ENCODE measurements at places on chromosomes 4 and X. TPM values are rescaled to one million over a fixed set of nuclear protein-coding genes. Genes with fewer than 3 reads are reported as not detected.
A peak's percentile ranks its signal among the peaks of the same experiment; 100 is the strongest.

GRCh38 chr4:9894644-9895332 is 113.4 kb downstream of the DRD5 start:
- no peak for DNase-seq

DNA sequence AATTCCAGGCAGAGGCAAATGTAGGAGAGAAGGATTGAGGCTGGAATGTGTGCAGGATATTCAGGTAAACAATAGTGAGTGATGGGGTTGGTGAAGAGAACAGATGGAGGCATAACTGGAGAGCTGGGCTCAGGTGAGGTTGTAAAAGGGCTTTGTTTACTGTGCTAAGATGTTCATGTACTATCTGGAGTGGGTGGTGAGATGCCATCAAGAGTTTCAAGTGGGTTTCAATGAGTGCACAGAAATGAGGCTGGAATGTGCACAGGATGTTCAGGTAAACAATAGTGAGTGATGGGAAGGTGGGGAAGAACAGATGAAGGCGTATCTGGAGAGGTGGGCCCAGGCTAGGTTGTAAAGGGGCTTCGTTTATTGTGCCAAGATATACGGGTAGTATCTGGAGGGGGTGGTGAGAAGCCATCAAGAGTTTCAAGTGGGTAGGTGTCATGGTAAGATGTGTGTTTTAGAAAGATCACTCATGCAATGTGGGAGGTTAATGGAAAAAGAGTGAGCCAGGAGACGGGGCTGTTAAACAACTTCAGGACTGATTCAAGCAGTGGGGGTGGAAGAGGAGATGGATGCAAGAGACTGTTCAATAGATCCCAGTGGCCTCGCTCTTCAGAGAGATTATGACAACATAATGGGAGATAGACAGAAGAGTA is 25.4 kb upstream of the NMU start:
- DNase-seq = no peak

DNA sequence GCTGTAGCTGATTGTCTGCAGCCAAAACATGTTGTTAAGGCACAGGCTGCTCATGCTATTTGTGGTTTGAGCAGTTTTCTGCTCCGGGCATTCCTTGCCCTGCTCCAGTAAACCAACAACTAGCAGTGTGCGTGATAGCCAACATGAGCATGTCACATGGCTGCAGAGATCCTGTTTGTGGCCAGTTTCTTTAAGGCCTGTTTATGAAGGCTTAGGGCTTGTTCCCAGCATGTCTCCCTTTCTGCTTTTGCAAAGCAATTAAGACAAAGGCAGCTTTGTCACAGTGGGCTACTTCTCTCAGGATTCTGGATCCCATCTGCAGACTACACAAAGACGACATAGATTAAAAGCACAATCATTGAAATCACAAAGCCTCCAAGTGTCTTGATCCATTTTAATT is 160.5 kb downstream of the ZNF518B start:
- DNase-seq = no peak

DNA sequence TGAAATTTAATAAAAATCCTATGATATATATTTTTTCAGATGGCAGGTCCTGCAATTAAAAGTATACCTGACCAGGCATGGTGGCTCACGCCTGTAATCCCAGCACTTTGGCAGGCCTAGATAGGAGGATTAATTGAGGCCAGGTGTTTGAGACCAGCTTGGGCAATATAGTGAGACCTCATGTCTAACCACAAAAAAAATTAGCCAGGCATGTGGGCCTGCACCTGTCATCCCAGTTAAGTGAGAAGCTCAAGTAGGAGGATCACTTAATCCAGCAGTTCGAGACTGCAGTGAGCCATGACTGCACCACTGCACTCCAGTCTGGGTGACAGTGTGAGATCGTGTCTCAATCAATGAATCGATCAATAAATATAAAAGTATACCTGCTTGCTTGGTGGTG is 2.5 kb downstream of the OCIAD2 start:
- no peak for DNase-seq

DNA sequence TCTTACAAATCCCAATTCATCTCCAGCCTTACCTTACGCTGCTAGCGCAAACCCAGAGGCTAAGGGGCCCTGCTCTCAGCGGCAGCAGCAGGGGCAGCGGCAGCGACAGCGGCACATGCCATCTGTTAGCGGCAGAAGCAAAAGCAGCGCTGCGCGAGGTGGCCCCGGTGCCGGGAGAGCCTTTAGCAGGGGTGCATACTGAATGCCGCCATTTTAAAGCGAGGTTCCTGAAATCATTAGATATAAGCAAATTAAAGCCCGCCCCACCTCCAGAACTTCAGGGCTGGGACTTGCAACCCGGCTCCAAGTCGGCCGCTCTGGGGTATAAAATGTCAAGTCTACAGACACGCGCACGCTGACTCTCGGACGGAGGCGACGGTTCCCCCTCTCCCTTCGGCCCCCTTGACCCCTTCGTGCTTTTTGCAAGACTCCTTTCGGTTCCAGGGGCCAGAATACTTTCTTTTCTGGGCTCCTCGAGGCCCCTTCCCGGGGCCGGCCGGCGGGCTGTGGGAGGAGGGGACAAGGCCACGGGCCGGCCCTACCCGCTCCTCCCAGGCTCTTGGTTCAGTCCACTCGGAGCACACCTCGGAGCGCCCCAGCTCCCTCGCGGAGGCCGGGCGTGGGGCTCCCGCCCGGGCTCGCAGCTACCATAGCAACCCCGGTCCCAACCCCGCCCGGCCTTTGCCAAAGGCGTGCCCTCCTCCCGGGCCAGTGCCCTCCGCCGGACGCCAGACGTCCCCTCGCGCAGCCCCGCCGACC is at the start of gene MBNL3:
MBNL3 (minus strand) TSS at position 220 of the 759 bp plus-strand sequence. CDS start 49,427 bp downstream, outside the sequence.
- DNase-seq = peak; percentile 61

DNA sequence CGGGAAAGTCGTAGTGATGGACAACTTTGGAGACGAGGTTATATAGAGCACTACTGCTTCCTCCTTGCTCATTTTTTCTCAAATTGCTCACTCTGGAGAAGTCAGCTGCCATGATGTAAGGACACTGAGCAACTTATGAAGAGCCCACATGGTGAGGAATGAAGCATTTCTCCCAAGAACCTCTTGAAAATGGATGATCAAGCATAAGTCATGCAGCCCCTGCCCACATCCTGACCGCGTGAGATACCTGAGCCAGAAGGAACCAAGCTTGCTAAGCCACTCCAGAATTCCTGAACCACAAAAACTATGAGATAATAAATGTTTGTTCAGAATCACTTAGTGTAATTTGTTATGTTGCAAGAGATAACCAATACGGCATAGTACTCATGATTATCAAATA is 42.8 kb downstream of the PDE5A start:
- no peak for DNase-seq

GRCh38 chrX:147912093-147912801 is 528 bp downstream of the FMR1 start:
- no peak for DNase-seq

DNA sequence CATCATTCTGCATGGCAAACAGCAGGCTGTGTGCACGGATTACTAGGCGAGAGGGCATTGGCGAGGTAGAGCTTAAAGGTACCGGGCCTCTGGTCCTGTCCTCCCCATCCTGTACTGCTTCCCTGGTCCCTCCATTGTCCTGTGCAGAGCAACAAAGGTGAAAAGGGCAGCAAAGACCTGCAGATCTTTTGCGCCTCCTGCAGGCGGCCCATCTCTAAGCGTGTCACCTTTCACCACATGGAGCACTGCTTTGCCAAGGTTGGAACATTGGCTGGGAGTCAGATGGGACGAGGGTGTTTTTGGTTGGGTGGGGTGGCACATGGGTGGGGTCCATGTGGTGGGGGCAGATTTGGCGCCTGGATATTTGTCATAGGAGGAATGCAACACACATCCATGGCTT is 64.7 kb upstream of the UXT start:
- no peak for DNase-seq

DNA sequence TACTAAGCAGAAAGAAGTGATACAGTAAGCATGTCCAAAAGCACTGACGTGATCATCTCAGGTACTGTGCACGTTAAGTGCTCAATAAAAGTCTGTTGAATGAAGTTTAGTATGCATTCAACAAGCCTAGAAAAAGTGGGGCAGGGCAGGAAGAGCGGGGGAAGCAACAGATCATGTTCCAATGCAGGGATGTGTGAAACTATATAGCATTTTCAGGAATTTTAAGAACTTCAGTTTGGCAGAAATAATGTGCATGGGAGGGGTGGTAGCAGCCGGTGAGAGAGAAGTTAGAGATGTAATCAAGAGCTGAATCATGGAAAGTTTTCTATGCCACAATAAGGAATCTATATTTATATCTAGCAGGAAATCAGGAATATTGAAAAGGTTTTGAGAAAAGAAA is 19.2 kb upstream of the CCNA2 start:
- DNase-seq = no peak

DNA sequence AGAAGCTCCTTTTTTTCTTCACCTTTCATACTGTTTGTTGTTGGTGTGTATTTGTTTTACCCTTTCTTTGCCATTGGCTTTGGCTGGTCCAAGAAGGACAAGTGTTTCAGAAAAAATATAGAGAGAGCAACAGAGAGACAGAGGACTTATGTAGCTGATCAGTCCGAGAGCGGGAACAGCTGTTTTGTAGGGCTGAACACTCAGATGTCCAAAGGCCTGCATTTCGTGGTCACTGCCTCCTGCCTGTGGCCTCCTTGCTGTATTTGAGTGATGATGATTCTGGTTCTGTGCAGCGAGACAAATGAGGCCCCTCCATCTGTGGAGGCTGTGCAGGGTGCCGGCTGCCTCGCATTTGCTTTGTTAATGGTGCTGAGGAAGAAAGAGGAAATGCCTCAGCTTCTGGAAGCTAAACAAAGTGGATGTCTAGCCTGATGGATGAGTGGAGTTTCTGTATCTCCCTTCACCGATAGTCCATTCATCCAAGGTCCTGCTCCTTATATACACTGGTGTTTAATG is 19.8 kb upstream of the STOX2 start:
- no peak for DNase-seq

DNA sequence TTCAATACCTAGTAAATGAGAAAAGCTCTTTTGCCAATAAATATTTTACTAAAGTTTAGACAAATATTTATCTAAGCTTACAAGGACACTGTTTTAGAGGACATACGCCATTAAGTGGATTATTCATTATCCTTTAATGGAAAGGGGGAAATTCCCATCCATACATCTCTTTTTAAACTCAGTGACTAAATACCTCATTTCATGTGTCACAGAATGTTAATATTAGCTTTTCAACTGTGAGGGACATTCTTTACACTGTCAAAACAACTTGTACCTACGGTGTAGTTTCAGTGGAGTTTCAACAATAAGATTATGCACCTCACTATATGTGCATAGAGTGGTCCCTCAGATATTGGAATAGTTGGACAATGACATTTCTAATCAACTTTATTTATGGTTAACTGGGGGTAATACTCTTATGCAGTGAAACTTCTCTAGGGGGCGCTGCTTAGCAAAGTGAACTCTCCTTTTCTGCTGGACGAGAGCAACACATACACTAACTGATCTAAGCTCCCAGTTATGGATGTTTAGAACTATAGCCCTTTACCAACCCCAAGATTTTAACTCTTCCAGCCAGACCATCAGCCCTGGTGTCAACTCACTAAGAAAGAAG is 9.7 kb downstream of the HS6ST2 start:
- no peak for DNase-seq

DNA sequence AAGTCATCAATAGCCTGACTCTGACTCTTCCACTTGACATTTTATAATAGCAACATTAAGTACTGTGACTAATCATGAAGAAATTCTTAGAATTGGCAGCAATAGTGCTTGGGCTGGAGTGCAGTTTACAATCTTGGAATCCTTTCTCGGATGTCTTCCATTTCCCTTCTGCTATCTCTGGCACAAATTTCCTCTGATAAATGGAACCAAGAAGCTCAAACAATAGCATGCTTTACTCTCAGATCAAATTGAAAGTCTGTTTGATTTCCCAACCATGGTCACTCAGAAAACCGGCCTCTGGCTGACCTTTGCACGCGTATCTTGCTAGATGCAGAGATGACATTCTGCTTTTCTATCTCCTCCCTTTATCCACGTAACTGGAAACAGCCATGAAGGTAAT is 99.0 kb upstream of the SPANXC start:
- no peak for DNase-seq

DNA sequence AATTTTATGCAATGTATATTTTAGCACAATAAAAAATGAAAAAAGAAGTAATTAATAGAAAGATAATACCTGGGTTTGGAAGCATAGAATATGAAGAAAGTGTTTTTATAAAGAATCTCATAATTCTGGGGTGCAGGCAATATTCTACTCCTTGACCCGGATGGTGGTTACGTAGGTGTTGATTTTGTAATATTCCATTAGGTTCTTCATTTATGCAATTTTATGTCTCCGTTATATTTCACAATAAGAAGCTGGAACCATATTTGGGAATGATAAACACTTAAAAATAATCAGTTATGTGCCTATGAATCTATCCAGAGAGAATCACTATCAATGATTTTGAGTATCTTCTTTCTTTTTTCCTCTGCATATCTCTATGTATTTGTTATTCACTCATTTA is 38.5 kb downstream of the CHRNA9 start:
- no peak for DNase-seq

DNA sequence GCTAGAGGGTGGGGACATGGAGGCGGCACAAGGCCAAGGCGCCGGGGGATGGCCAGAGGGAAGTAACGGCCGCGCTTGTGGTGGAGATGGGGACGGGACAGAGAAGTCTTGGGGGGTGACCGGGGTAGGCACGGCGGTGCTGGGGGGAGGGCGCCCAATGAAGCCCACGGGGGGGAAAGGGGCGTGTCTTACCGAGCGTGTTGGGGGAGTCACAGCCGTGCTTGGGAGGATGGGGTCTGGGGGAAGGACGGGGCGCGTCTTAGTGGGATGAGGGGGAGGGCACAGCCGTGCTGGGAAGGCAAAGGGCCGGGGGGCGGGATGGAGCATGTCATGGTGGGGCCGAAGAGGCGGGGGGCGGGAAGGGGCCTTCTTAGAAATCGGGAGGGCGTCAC is 952 bp downstream of the ARSD start:
- DNase-seq = peak; percentile 59

DNA sequence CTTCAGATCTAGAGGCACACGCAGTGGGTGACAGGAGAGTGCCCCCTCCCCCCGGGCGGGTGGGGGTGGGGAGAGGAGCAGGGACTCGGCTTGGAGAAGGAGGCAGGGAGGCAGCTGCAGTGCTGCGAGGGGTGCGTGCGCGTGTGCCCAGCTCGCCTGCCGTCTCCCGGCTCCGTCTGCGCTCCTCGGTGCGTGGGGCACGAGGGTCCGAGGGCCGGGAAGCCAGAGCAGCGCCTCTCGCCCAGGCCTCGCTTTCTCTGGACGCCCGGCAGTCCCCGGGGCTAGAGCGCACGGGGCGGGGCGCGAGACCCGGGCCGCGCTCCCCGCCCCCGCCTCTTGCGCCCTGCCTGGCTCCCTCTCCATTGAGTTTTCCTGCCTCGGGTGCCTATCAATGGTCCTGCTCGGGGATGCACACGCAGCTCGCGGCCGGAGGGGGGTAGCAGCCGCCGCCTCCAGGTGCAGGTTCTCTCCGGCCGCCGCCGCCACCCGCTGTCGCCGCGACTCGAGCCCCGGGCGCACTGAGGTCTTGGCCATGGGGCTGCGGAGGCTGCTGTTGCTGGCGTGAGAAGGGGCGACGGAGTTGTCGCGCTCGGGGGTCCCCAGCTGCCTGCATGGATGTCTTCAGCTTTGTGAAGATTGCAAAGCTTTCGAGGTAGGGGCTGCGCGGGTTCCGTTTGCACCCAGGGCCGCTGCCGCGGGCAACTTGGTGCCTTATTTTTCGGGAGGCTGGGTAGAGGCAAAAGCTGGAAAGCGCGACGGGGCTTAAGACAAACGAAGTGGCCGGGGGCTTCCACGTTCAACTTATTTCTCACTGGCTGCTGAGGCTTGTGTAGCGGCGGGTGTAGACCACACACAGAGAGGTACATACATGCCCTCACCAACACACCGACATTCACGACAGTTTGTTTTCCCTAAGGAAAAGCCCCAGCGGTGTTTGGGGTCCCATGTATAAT is at the start of gene FRMPD4:
FRMPD4 (plus strand) TSS at position 113 of the 953 bp plus-strand sequence; CDS start at position 612, 499 bp downstream.
- DNase-seq = no peak

CXCL10 gene
- total RNA-seq = not detected

TRAM1L1 gene
- 0.90 TPM for total RNA-seq

FHDC1 gene
- 0.33 TPM for total RNA-seq

GUCY1B1 gene
- total RNA-seq = 11.3 TPM

CXorf65 gene
- not detected for total RNA-seq
